ENCODE measurements at places on chromosomes 5 and 9.

DNA sequence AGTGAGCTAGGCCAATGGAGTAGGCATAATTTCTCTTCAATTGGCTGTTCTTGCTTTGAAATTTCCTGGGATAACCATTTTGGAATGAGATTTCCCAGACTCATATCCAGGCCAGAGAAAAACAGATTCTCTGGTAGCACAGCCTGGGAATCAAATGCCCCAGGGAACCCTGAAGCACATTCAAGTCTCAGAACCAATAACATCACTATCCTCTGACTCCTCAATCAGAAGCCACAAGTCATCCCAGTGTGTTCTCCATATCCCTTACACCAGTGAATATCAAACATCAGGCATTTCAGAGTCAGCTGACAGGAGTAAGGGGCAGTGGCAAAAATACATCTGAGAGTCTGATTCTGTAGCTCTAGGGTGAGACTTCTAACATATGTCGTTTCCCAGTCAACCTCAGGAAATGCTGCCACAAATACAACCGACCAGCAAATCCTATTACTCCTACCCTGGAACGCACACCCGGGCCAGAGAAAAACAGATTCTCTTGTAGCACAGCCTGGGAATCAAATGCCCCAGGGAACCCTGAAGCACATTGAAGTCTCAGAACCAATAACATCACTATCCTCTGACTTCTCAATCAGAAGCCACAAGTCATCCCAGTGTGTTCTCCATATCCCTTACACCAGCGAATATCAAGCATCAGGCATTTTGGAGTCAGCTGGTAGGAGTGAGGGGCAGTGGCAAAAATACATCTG, 537.7 kb upstream of the NMUR2 start:
- no peak for DNase-seq

GRCh38 chr9:87750726-87751125, 24.8 kb downstream of the CTSL start:
- DNase-seq: no peak

GRCh38 chr5:175668006-175668405, 10.1 kb downstream of the HRH2 start:
- no peak for DNase-seq

GRCh38 chr5:75275756-75276155, 39.1 kb upstream of the ANKRD31 start:
- no peak for DNase-seq

DNA sequence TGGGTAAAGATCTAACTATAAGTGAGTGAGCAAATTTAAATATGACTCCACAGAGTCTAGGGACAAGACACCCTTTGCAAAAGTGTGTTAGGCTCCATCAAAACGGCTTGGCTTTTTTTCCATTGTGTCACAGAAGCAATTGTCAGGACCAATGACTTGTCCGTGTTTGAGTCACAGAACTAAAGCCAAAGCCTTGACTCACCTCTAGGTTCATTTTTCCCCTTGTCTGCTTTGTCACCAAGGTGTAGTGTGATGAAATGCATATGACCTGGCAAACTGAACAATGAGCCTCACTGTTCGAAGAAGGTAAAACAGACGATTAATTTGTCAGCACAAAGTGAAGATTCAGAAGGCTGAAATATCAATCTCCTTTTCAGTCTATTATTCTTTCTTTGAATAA, 331.0 kb downstream of the GLIS3 start:
- no peak for DNase-seq

DNA sequence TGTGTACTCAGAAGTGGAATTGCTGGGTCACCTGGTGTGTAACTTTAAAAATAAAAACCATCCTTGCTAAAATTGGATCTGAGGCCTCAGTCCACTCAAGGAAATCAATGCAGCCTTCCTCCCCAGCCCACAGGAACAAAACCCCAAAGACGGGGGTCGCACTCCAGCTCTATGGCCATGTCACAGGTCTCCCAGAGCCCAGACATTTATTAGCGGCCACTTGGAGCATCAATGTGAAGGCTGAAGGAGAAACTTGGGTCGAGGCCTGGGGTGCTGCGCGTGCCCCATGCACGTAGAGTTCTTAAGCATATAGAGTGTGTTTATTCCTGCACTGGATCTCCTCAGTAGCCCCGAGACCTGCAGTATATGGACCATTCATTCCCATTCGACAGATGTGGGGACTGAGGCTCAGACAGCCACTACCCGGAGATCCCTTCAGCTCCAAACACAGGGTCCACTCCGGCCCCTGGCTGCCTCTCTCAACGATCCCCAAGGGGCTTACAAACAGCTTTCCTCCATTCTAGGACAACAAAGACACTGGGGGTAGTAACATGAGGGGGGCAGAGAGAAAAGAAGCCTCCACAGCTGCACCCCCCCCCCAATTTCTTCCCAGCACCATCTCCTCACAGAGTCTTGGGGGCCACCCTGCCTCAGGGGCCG, 14.3 kb upstream of the OLFM1 start:
- no peak for DNase-seq

DNA sequence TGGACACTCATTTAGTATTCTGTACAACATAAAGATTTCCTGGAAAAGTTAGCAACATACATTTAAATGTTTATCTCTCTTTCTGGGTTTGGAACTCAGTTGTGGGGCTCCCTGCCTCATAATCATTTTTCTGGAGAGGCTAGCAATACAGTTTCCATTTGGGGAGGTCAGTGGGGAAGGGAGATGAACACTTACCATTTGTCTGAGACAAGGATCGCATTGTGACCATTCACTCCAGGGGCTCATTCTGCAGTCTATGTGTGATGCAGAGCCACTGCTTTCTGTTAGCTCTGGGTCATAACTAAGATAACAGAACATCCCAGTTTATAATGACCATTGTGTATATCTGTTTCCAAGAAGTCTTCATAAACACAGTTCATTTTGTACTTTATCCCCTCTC, 22.4 kb downstream of the C9 start:
- no peak for DNase-seq

GRCh38 chr9:105083256-105083655, 155.3 kb upstream of the ABCA1 start:
- no peak for DNase-seq

DNA sequence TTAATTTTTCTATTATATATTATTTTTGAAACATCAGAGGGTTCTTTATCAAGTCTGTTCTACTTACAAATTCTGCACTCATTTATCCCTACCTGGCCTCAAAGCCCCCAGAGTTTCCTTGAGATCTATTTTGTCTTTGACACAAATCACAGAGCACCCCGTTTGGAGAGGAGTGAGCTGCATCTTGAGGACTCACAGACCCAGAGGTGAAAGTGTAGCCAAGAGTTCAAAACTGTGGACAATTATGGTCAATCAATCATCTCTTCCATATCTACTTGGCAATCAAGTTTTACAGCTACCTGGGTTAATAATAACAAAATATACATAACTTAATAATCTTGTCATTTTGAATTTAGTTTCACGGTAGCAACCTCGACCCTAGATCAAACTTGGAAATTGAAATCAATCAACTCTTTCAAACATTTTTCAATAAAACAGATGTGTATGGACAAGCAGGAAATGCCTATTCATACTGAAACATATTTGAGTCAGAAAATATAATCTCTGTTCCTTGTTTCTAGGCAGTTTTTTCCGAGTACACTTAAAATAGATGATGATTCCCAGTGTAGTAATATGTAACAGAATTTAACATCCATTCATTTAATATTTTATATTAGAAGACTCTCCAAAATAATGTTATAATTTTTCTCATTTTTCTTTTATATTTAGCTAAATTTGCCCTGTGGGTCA, 13.7 kb upstream of the SYK start:
- DNase-seq: no peak

- DNase-seq: no peak
These were observed 120.6 kb downstream of the PIK3R1 start for GRCh38 chr5:68336200-68336599.

DNA sequence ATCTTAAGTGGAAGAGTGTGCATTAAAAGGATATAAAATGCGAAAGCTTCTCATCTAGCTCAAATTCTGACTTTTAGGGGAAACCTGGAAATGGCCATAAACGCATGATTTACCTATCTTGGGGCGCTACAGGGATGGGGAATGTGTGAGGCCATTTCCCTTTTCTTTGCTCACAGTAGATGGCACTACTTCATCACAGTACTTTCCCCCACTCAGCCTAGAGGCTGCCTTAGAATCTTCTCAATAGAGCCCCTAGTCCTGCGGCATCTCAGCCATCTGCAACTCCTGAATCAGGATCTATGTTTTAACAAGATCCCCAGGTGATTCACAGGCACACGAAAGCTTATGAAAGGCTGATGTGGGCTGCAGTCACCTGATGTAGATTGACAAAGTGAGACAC, 110.8 kb downstream of the LHFPL2 start:
- peak; percentile 54 for DNase-seq

GRCh38 chr5:153157156-153157555, 333.3 kb upstream of the GRIA1 start:
- no peak for DNase-seq

DNA sequence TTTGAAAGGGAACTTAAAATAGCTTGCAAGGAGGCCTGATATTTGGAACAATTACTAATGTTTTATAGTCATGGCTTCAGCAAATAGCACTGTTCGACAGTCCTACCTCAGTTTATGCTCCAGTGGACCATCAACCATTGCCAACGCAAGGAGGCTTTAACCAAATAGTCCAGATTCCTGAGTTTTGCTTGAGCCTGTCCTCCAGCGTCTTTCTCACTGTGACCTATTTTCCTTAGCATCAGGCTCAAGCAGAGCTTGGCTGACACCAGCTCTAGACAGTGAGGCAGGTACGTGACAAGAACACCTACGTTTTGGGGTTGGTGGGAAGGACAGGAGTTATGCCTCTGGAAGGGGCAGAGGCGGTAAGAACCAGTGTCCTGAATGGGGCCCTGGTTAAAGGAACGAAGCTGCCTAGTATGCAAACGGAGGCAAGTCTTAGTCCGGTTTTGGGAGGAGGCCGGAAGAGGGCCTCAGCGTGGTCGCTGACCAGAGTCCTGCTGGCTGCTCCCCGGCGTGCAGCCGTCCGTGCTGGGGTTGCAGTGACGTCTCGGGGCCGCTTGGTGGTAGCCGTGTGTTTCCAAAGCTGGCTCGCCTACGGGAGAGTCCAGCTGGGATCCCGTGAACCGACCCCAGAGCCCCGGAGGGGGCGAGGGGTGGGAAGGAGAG, 998 bp upstream of the FGF18 start:
- DNase-seq: peak; percentile 91

GRCh38 chr9:73199886-73200285, 48.2 kb downstream of the ANXA1 start:
- no peak for DNase-seq
